Right renal pelvis (tissue), 4 donors: ENCODE measurements at places on chromosomes 16 and 17.
A peak's percentile ranks its signal among the peaks of the same experiment; 100 is the strongest.

- DNase-seq = no peak
Observed at GRCh38 chr16:88130681-88131080, 179.4 kb downstream of the BANP start.

DNA sequence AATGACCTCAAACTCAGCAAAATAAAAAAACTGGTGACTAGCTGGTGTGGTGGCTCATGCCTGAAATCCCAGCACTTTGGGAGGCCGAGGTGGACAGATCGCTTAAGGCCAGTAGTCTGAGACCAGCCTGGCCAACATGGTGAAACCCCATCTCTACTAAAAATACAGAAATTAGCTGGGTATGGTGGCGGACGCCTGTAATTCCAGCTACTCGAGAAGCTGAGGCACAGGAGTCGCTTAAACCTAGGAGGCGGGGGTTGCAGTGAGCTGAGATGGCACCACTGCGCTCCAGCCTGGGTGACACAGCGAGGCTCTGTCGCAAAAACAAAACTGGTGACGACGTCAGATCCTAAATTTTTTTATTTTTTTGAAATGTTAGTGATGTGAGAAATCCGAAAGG lies 82.6 kb upstream of the TOB1 start:
- DNase-seq = no peak

GRCh38 chr16:19822533-19822932 lies 62.1 kb downstream of the GPRC5B start:
- DNase-seq = no peak

DNA sequence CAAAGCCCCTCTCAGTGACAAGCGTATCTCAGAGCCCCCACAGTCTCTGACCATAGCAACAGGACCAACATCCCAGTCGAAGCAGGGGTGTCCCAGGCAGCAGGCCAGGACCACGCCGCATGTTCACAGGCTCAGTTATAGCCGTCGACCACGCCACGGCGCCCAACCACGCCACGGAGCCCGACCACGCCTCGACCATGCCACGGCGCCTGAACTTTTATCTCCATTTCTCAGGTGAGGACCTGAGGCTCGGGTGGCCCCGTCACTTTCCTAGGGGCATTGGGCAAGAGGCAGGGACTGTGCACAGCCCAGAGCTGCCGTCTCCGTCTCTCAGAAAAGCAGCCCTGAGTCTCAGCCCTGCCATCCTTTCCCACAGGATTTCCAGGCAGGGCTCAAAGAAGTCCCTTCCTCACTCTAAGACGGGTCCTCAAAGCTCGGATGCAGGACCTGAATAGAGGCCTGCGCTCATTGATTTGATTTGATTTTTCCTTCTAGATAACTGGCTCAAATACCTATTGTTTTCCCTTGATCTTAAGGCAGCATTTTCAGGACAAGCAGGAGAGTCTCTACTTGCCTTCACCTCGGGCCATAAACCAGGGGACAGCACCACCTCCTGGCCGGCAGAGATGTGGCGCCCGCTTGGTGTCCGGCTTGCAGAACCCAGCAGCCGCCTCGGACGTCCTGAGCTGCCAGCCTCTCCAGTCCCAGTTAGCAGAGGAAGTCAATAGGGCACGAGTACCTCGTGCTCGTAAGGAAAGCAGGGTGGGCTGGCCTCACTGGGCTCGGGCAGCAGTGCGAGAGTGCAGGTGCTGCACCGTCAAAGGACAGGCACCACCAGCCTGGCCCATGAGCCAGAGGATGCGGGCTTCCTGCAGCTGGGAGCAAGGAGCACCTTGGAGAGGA lies 38.8 kb downstream of the C16orf95 start:
- peak; percentile 78 for DNase-seq

DNA sequence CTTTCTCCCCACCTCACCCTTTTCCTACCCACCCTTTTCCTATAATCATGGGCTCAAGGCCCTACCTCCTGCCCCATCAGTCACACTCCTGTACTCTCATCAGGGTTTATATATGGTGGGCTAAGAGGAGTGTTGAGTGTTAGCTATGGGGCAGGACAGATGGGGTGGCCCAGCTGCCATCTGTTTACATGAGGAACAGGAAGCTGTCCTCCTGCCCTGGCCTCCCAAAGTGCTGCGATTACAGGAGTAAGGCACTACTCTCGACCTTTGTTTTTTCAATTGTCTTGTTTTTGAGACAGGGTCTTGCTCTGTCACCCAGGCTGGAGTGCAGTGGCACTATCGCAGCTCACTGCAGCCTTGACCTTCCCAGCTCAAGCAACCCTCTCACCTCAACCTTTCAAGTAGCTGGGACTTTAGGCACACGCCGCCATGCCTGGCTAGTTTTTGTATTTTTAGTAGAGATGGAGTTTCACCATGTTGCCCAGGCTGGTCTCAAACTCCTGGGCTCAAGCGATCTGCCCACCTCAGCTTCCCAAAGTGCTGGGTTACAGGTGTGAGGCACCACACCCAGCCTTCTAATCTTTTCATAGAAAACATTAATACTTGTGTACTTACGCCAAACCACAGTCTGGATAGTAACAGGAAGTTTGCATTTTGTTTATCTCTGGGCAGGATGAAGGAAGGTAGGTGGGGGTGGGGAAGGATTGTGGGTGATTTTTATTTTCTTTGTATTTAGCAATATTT lies 1.6 kb downstream of the TRADD start:
- DNase-seq = no peak
